CD4-positive, alpha-beta T cell (primary cell): ENCODE measurements at places on chromosomes 16 and 17. TPM values are rescaled to one million over a fixed set of nuclear protein-coding genes. Genes with fewer than 3 reads are reported as not detected.

DNA sequence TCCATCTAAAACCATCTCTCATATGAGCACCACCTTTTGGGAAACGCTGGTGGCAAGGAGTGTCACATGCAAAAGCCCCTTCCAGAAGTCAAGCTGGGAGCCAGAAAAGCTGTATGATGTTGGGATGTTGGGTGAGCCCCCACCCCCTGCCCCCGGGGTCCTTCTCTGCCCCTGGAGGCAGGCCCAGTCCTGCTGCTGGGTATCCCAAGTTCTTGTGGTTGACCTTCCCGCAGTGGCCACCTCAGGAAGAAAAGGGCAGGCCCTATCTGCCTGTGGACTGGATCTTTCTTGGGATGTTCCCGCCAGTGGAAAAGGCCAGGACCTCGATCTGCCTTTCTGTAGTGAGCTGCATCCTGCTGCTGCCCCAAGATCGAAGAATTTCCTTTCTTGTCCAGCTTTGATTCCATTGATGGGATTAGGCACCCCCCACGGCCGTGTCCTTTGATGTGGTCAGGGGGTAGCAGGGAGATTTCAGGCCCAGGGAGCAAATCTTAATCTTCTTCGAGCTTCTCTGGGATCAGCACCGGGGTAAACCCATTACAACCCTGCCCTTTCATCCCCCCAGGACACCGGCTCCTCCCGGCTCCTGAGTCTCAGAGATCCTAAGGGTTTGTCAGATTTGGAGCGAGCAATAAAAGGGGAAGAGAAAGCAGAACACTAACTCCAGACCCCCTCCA, 165.6 kb downstream of the RAB11FIP4 start:
- no peak for DNase-seq

GRCh38 chr17:80750263-80750662, 205.6 kb downstream of the RPTOR start:
- DNase-seq, result no peak

DNA sequence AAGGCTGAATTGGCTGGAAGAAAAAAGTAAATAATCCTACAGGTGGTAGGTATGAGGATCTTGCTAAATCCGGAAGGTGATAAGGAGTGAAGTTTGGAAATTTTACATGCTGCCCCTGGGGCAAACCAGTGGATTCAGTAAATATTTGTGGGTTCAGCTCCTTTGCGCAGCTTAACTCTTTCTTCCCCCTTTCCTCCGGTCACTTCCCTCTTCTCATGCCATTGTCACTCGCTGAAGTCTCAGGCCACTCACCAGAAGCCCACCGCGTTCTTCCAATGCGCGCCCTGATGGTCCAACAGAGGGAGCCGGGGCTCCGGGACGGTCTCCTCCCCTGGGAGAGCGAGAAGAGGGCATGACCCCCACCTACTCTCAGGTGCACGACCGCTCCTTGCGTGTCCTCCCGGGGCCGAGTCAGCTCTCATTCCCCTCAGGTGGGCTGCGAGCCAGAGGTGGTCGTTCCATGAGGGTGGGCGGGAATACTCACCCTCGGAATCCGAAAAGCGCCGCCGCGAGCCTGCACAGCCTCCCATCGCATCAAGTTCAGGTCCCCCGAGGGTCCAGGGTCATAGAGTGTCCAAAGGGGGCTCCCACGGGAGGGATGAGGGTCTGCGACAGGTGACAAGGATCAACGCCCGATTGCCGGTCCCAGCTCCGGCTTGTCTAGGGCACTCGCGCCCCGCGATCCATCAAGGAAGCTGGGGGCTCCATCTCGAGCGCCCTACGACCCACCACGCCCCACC, 474 bp downstream of the CLN3 start:
- no peak for DNase-seq

- no peak for DNase-seq
Measured at GRCh38 chr16:67246756-67247191, 507 bp downstream of the FHOD1 start.

DNA sequence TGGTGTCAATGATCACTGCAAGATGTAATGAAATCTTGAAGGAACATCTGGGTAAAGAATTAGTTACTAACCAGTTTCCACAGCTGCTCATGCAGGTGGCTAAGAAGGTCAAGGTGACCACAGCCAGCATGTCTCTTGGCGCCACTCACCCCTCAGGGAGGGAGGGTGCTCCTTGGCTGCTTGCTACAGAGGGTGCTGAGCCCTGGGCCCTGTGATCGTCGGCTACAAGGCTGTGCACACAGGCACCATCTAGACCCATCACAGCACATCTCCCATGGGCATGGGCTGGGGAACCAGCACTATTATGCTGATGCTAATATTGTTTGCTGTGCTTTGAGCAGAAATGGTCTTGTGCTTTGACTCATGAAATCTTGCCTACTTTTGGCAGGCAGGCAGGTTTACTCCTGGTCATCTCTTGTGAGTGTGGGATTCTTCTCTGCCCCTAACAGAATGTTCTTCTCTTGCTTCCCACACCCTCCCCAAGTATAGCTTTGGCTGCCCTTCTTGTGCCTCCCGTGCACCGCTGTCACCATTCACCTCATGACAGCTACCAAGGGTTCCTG, 36.4 kb downstream of the TXNDC11 start:
- no peak for DNase-seq

TRPV2 gene
- total RNA-seq, result 42.8 TPM

GPS2 gene
- total RNA-seq, result 122 TPM

OGFOD3 gene
- total RNA-seq, result 13.7 TPM

CDK10 gene
- 62.8 TPM for total RNA-seq

SLC12A3 gene
- not detected for total RNA-seq
